H54 (cell line): ENCODE measurements at places on chromosomes 5 and 9.

DNA sequence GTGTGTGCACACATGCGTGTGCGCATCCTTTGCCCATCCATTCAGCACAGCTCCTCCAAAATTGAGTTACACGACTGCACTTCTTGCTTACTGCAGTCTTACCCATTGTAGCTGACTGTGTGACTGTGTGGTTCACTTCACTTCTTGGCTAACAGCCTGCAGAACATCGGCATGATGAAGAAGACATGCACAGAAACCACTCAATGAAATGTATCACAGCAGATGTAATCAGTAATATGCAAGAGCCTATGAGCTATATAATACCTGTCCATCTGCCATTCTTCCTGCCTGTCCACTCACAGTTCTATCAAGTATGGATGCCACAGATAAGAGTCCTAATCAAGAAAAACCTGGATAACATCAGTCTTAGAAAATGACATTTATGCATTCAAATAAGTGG, 83.9 kb downstream of the TRPM3 start:
- no peak for DNase-seq

DNA sequence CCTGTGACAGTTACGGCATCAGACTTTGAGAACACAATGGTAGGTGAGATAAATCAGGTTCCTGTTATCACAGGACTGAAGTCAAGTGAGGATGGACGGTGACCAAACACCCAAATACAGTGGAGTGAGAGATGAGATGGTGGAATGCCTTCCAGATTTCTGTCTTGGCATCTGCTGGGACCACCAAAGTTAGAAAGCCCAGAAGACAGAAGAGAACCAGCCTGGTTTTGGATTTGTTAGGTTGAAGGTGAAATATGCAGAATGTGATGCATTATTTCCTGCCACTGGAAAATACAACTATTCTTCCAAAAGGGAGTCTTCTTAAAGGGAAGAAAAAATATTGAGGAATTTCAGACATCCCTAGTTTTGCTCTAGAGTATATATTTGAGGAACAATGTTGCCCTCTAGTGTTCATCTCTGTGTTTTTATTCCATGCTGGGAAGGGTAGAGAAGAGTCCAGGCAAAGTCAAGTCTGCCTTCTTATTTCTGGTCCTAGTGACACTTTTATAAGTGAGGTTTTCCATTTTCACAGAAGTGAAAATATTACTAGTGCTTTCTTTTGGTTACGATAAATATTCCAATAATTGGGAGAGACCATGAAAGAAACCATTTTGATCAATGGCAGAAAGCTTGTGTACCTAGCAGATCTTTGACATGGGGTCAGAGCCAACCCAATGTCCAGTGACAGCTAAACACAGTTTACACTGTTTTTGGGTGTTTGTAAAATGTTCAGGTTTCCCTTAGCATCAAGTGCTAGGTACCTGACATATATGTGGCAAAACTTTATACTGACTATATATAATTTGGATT, 142.3 kb upstream of the ANKH start:
- DNase-seq, result no peak

DNA sequence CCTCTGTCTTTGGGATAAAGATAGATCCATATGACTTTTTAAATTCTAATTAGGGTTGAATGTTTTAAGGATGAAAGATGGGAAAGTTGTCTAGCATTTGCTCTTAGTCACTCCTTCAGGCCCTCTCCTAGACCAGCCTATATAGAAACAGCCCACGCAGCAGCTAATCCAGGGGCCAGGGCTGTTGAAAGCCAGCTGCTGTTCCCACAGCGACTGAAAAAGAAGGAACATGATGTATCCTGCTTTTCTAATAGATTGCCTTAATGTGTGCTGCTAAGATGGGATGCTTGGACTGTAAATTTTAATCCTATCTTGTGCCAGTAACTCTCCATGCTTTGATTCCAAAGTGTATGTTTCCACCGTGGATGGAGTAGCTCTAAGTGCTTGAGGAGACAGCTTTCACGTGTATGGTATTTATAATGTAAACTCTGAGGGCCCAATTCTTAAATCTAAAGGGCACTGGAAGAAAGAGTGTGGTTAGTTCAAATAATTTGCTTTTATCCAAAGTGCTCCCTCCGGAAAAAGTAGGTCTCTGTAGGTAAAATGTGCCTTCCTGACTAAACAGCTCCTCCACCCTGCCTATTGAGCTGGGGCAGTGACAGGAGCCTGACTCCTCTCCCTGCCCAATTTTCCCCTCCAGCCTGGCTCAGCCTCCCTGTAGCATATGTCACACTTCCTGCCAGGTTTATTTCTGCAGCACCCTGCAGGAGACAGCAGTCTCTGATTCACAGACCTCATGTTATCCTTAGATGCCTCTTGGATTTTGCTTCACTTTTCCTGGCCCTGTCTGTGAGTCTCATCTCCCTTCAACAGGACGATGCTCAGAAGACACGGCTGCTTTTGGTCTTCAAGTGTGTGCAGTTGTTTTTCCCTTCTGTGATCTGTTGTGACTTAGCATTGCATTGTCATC, 33.2 kb downstream of the SLC36A1 start:
- DNase-seq, result peak; percentile 25

DNA sequence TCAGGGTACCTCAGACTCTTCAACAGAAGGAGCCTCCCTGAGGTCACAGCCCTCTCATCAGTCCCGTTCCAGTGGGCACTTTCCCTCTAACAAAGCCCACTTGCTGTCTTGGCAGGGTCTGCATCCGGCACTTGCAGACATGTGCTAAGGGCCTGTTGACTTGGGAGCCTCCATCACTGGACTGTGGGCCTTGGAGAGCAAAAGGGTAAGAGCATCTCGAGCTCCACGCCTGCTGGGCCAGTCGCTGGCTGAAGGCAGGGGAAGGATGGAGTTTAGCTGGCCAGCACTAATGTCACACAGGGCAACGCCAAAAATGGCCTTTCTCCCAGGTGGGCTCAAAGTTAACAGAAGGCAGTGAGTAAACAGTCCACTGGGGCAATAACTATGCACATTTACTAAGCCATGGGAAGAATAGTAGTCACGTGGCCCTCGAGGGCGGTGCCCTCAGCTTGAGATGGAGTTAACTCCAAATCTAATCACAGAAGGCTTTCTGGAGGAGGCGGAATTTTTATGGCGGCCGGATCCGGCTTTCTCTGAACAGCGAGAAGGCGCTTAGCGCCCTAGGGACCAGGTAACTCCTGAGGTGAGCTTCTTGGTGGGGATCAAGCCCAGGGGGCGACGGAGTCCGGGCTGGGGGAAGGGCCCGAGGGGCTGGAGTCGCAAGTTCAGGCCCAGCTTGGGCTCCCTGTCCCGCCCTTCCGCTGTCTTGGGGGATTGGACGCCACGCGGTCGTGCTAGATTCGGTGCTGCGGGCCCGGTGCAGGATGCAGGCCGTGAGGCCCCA, 2.0 kb upstream of the NSD1 start:
- DNase-seq, result no peak

- DNase-seq, result no peak
These were observed 61.2 kb upstream of the JAK2 start for GRCh38 chr9:4923580-4924544.

GRCh38 chr9:98185021-98185567, 7.3 kb downstream of the CORO2A start:
- DNase-seq, result no peak
